ENCODE measurements at places on chromosomes 12 and 14.

DNA sequence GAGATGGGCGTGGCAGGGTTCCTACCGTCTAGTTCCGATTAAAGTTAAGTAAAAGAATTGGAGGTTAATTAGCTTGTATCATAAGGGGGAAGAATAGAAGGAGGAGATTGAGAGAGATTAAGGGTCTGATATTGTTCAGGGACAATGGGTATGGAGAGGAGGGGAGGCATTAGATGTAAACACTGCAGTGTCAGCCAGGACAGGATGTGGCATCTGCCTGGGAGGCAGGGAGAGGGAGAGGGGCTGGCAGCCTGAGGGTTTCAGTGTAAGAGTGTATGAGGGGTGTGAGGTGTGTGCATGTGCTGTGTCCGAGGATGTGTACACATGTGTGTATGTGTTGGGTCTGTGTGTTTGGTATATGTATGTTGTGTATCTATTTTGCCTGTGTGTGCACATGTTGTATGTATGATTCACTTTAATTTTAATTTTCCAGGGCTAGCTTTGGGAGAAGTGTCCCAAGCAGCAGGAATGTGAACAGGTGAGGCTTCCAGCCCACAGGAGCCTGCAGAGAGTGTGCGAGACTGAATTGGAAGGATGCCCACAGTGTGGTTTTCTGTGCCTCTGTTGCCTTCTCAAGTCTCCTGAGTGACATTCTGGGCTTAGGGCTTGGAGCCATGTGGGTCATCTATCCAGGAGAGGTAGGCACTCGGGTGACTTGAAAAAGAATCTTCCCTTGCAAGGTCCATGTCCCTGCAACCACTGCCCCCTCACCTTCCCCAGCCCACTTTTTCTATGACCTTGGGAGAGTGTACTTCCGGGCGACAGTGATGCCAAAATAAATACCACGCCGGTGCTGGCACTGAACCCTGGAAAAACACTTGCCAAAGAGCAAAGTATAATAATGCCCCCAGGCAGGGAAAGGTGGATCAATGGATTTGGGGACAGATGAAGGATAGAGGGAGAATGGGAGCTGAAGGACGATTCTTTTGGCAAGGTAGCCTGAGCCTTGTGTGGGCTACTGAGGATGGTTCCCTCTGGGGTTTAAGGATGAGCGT is 36.8 kb upstream of the DCD start:
- DNase-seq: no peak

- no peak for DNase-seq
Observed at GRCh38 chr14:66483322-66483721, 2.8 kb upstream of the CCDC196 start.

DNA sequence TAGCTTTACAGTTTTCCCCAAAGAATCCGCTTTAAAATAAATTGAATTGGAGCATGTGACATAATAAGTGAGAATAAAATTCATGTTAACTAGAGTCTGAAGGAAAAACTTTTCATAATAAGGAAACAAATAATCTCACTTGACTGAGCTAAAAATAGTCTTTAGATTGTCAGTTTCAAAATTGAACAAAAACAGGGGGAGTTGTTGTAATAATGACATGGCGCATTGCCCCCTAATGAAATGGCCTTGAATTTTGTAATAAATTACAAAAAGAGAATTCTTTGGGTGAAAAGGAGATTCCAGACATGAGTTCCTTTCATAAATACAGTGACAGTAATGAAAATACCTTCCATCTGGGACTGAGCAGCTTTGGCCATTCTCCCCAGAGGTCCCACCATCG is 178.6 kb downstream of the EFCAB11 start:
- DNase-seq: no peak

DNA sequence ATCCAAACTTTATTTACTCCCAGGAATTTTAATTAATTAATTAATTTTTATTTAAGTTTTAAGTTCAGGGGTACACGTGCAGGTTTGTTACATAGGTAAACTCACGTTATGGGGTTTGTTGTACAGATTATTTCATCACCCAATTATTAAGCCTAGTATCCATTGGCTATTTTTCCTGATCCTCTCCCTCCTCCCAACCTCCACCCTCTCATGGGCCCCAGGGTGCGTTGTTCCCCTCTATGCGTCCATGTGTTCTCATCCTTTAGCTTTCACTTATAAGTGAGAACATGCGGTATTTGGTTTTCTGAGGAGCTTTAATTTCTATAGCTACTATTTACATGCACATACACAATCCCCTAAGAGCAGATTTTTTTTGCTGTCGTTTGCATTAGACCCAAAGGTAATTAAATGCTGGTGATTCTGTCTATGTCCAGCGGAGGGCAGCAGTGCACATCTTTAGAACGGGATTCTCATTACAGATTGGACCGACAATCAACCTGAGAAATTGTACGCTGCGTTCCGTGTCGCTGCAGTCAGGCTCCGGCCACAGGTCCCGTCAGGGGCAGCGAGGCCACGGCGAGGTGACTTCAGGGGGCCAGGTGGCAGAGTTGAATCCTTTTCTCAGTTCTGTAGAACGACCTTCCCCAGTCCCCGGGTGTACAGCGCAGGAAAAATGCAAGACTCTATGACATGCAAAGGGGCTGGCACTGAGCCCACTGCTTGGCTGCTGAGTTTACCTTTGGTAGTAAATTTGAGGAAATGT is 11.6 kb downstream of the TMEM30B start:
- peak; percentile 82 for DNase-seq

GRCh38 chr12:54398218-54398617 is 13.7 kb upstream of the ZNF385A start:
- no peak for DNase-seq

- no peak for DNase-seq
Observed at GRCh38 chr14:27186048-27186447, 588.2 kb upstream of the NOVA1 start.

DNA sequence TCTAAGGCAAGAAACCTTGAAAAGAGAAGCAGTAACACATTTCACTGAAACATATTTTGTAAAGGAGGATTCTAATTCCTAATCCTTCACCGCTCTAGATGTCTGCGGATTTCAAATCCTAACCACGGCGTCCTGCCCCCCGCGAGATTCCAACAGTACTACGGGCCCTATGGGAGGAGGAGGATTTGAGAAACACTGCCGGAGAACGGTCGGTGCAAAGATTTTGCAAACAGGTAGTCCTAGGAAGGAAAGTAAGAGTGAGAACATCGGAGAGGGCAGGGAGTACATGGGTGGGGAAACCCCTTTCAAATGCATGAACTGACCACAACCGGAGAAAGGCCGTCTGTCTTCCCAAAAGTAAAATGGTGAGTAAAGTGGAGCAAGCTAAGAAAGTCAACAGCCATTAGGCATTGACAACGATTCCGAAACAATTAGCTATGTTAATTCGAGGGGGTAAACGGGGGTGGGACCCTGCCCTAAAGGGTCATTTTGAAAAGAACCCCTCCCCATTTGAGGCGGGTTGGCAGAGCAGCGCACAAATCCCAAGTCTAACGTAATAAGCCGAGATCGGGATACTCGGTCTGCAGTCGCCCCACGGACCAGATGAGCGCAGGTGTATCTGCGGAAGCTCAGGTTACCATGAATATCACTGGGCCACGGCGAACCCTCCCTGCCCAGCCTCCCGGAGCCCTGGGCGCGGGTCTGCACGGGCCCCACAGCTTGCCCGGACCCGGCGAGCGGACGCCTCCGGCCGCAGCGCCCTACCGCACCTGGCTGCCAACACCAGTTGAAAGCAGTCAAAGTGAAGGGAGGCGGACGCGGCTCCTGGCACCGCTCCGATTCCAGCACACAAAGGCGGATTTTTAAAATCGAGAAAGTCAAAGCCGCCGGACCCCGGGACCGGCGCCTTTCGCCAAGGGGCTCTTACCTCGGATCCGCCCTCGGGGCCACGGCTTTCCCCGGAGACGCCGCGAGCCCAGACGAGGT is 662 bp downstream of the EPS8 start:
- DNase-seq: peak; percentile 42

DNA sequence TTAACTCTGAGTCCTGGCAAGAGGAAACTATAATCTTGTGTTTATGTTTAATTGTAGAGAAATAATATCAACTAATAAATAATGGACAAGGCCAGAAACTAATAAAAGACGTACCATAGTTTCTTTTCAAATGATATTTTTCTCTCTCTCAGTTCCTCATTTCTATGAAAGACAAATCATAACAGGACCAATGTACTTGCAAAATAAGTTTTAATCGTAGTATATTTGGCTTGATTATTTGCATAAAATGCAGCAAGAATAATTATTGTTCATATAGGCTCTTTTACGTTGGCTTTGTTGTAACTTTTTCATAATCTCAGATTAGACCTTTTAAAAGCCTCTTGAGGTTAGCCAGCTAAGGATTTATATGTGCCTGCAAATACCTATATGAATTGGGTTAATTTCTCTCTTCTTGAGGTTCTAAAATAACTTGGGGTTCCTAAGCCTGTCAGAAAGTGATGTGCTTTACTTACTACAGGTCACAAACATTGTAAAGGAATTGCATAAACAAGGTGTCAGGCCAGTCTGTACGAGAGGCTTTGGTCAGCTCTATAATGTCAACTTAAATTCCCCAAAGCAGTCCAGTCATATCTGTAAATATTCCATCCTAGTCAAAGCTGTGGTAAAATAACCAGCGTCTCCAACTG is 152.8 kb upstream of the PTPRQ start:
- DNase-seq: no peak

GRCh38 chr14:99718811-99719192 is 34.7 kb downstream of the CYP46A1 start:
- no peak for DNase-seq

DNA sequence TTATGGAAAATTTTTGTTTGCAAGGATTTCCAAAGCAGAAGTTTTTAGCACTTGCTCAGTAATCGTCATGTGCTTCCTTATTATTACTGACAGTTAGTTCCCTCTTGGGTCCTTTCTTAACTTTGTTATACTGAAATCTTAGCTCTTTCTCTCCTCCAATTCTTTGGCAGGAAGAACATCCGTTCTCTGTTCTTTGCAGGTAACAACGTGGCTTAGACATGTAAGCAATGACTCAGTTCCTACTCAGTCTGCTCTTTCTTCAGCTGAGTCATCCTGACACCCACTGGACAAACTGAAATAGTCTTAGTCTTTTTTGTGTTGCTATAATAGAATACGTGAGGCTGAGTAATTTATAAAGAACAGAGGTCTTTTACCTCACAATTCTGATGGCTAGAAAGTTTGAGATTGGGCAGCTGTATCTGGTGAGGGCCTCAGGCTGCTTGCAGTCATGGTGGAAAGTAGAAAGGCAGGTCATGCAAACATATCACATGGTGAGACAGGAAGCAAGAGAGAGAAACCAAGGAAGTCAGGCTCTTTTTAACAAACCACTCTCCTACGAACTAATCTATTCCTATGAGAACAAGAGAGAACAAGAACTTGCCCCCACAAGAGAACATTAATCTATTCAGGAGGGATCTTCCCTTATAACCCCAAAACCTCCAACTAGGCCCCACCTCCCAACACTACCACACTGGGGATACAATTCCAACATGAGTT is 49.2 kb downstream of the TESPA1 start:
- peak; percentile 49 for DNase-seq
